AG09309 (cell line): ENCODE measurements at places on chromosomes 2 and 18.

DNA sequence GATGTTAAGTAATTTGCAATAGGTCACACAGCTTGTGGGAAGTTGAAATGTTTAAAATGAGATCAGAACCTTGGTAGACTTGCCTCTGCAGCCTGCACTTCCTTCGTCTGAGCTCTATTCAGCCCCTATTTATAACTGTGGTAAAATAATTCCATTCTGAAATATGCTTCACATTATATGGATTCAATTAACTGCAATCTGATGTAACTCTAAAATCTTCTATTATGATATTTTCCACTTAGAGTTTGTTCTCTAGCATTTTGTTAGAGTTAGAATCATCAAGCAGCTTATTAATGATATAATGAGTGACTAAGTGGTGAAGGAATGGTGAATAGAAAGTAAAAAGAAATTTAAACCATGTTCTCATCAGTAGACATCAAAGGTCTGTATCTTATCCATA is 139.6 kb upstream of the ARHGAP28 start:
- no peak for DNase-seq

GRCh38 chr2:43019536-43020183 is 206.7 kb downstream of the ZFP36L2 start:
- no peak for DNase-seq

GRCh38 chr18:37299471-37300304 is 265.9 kb downstream of the CELF4 start:
- DNase-seq: peak; percentile 87

DNA sequence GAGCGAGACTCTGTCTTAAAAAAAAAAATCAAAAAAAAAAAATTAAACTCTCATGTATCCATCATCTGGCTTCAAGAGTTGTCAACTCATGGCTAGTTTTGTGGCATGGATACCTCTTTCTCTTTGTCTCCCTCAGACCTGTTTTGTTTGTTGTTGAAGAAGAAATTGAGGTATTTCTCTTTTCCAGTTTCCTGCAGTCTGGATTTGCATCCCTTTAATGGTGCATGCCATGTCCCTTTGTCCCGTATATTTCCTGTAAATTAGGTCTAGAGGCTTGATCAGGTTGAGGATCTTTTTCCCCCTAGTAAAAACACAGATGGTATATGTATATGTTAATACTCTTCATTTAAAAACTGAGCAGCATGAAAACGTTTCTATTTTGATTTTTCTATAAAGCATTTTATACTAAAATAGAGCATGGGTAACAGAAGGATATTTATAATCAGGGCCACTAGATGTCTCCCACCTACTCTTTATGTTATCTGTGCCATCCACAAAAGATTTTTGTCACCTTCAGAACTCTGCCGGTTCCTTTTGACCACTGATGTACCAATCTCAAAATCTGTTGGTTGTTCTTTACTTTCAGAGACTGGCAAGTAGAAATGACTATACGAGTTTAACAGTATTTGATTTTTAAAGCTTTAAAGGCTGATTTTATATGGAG is 80.1 kb downstream of the GALNT1 start:
- no peak for DNase-seq

GRCh38 chr2:210475706-210476105 is 853 bp downstream of the LANCL1 start:
- DNase-seq: no peak

DNA sequence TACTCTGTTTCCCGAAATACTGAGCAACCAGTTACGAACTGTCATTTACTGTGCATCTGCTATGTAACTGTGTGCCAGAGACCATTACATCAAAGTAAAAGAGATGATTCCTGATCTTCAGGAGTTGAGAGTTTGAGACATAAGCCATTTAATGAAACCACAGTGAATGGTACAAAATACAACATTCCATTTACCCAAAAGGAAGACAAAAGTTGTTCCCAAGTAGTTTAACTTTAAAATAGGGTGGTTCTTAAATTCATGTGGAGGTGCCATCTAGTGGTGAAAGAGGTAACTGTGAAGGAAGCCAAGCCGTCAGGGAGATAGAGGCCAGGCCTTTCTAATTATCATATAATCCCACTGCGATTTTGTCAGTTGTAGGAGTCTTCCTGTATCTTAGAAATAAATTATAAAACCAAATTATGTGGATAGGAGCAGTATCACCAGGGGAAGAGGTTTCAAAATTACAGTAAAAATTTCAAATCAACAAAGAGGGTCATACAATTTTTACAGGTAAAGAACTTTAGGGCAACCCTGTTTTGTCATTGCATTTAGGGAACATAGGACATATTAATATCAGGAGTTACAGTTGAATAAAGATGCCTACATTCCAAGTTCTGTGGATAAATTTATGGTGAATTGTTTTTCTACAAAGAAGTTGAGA is 67.7 kb downstream of the EPAS1 start:
- peak; percentile 40 for DNase-seq

GRCh38 chr2:102258386-102259074 is 52.8 kb upstream of the IL1RL1 start:
- DNase-seq: peak; percentile 94

GRCh38 chr2:171102802-171103201 is 57.9 kb downstream of the TLK1 start:
- DNase-seq: no peak

- DNase-seq: no peak
These were observed 1351.3 kb upstream of the CHAC2 start for GRCh38 chr2:52416340-52416739.

- DNase-seq: no peak
These were observed 77.0 kb downstream of the PRKCE start for GRCh38 chr2:45728458-45728942.
